Cortex of kidney (tissue), 1 donor: ENCODE measurements at places on chromosomes 3 and 15.

DNA sequence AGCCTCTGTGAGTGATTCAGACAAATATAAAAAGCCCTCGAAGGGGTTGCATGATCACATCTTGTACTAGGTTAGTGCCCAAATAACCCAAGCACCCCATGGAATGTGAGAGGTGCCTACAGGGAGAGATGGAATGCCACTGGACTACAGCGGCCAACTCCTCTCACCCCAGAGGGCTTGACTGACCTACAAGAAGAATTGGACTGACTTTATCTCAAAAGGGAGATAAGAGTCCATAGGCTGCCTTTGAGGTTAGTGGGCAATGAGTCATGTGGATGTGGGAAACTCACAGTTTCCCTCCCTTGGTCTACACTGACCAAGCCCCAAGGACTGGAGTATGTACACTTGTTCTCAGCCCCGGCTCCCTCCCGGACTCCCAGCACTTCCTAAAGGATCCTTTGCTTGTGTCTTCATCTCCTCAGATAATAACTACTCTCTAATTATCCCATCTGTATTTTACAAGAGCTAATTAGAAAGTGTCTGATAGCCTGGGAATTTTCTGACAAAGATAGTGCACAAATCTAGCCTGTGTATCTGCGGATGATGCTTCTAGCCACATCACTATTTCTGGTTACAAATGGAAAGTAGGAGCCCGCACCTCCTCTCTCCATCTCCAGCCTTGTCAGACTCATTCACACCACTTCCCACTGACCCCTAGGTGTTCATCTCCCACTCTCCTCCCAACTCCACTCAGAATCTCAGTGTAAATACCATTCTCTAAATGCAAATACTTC lies 547.8 kb upstream of the TBL1XR1 start:
- no peak for DNase-seq

- no peak for DNase-seq
These were observed 12.9 kb downstream of the CCDC80 start for GRCh38 chr3:112627919-112628466.

- DNase-seq: no peak
These were observed 505.9 kb downstream of the ZIC1 start for GRCh38 chr3:147915057-147915456.

GRCh38 chr3:60189304-60189703 lies 1061.9 kb downstream of the FHIT start:
- DNase-seq: no peak

DNA sequence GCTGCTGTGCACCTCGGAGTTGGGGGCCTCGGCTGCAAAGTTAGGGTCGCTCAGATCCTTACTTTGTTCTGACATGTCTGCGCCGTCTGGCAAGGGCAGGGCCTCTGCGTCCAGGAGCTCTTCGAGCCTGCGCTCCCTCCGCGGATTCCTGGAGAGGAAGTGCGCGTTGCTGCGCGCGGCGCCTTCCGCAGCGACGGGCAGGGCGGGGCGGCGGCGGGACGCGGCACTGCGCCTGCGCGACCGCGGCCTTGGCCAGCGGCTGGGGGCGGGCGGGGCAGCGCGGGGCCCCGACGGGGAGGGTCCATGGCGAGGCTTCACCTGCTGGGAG lies at the start of gene NDN:
Gene NDN, minus strand, starts transcription at position 163 of the 328 bp plus-strand sequence. Its CDS starts 88 bp downstream, at position 75.
- no peak for DNase-seq

GRCh38 chr3:170784406-170784805 lies 85.6 kb downstream of the RPL22L1 start:
- no peak for DNase-seq

DNA sequence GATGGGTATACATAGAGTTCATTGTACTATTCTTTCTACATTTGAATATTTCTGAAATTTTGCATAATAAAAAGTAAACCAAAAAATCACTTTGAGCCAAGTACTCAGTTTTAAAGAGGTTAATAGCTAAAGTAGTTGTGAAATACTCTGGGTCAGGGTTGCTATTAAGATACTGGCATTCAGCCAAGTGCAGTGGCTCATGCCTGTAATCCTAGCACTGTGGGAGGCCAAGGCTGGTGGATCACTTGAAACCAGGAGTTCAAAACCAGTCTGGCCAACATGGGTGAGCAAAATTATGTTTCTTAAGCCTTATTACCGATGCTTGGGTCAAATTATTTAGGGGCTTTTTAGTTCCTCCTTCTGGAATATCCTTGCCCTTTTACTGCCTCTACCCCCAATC lies 122.0 kb upstream of the MELTF start:
- DNase-seq: no peak

DNA sequence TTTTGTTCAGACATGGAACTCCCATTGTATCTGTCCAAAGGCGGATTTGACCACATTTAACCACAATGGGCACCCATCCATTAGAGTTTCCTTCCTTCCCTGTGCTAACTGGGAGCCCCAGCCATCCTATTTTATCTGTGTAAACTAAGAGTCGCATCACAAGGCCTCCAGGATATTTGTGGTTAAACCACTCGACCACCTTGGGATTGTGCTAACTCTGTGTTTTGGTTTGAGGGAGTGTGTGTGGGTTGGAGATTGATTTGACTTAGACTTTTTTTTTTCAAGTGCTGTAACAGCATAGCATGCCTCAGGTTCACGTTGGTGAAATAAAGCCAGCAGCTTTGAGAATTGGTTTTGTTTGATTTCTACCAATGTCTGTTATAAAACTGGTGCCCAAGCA lies 100.4 kb upstream of the TP63 start:
- DNase-seq: no peak

- DNase-seq: no peak
These were observed 33.5 kb downstream of the HMCES start for GRCh38 chr3:129312021-129312639.

- no peak for DNase-seq
These were observed 74.7 kb upstream of the SYN2 start for GRCh38 chr3:11929531-11929930.

GRCh38 chr3:9280451-9281219 lies 31.2 kb upstream of the SRGAP3 start:
- DNase-seq: no peak

- DNase-seq: no peak
These were observed at the start of gene BDH1 for GRCh38 chr3:197555281-197556261. Gene BDH1 (minus strand): TSS chr3:197555968. CDS start chr3:197546443, 9,525 bp downstream.

DNA sequence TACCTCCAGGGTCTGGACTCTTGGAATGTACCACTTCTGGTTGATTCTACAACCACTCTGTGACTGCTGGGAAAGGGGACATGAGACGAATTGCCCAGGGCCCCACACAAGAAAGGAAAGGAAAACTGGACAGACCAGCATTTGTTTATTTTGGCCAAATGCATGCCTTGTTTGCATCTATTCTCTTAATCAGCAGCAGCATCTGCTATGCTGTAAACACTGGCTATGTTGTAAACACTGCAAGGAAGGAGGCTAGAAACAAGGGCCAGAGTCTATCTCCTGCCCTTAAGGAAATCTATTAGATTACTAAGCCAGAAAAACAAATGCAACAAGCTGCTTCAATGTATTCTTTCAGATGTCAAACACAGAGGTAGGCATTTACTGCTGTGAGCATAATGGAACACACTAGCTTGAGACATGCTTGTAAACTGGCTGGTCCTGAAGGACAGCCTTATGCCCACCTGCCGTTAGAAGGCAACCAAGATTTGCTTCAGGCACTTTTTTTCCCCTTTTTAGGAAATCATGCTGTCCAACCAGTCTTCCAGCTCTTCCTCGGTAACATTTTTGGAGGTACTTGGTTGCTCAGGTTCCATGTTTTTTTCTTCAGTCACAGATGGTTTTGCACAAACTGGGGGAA lies 102.1 kb upstream of the CHRM5 start:
- DNase-seq: no peak

- no peak for DNase-seq
These were observed 66.0 kb downstream of the GPR156 start for GRCh38 chr3:120218981-120219380.
